Germinal center (tissue), 1 donor: ENCODE measurements at places on chromosomes 11 and 22.
A peak's percentile ranks its signal among the peaks of the same experiment; 100 is the strongest.

- no peak for DNase-seq
These were observed 13.5 kb downstream of the OR2AT4 start for GRCh38 chr11:75083217-75083605.

DNA sequence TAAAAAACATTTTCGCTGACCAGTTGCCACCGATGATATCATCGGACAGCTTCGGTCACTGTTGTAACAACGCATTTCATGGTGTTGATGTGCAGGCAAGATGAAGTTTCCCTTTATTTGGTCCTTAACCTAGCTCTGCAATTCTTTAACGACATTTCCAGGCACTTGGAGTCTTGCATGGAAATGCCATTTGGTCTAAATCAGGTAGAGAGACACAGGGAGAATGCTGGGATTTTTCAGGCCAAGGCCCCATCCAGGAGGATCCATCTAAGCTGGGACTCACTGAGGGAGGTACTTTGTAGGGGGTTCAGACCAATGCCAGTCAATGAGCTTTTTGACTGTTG lies 121.5 kb upstream of the RCN1 start:
- DNase-seq = no peak

DNA sequence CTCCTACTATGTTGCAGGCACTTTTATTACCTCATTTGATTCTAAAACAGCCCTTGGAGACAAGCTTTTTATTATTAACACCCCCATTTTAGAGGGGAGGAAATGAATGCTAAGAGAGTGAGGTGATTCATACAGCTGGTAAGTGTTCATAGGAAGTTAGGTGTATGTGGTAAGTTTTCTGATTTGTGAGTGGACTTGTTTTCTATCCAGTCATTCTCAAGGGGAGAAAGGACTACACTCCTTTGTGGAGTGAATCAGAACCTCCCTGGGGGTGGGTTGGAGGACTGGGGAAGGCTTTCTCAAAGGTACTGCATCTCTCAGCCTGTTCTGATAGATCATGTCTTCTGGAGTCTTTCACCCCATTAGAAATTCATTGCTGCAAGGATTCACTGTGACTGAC lies 23.5 kb downstream of the PKNOX2 start:
- DNase-seq = no peak

DNA sequence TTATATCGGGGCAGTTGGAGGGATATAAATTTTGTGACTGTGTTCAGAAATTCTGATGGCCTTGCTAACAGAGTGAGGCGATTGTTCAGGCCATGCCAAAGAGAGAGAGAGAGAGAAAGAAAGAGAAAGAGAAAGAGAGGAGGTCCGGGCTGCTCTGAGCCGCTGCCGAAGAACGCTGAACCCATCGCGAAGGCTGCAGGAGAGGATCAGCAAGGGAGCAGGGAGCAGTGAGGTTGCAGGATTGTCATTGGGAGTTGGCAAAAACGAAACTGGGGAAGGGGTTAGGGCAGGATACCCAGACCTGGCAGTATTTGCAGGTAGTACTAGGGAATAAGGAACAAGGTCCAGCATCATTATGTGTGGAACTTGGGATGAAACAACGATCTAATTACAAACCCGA lies 537.1 kb downstream of the INSC start:
- DNase-seq = no peak

DNA sequence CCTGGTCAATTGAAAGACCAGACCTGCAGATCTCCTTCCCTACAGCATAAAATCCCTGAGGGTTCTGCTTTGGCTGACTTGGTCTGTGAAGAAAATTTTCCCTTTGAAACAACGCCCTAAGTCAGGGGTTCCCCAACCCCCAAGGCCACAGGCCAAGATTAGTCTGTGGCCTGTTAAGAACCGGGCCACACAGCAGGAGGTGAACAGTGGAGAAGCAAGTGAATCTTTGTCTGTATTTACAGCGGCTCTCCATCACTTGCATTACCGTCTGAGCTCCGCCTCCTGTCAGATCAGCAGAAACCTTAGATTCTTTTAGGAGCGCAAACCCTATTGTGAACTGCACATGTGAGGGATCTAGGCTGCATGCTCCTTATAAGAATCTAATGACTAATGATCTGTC lies 38.2 kb downstream of the CCDC83 start:
- DNase-seq = no peak

DNA sequence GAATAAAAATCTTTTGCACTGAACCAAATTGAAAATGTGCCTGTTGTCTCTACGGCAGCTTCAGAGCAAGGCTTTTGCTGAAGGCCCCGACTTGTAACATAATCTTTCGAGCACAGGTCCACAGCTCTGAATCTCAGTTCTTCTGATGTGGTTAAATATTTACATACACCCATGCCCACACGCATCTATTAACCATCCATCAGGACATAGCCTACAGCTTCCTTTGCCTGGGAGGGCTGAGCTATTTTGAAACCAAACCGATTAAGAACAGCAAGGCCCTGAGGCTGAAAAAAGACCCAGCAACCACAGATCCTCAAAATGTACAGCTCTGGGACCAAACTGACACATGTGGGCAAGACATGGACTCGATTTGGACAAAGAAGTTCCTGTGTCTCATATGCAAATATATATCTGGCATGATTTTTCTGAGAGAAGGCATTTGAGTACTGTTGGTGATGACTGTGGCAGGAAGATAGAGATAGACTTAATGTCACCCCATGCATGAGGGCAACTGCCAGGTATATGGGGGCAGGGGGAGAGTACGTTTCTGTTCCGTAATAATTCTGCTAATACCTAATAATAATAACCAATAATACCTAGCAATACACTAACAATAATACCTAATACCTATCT lies 322.7 kb upstream of the PLET1 start:
- DNase-seq = no peak

- peak; percentile 85 for DNase-seq
These were observed 19.3 kb downstream of the MTFP1 start for GRCh38 chr22:30444632-30445437.
